ENCODE measurements at places on chromosomes 1 and 21. TPM values are rescaled to one million over a fixed set of nuclear protein-coding genes. Genes with fewer than 3 reads are reported as not detected.

NTNG1 gene
- total RNA-seq = 0.48 TPM

SLC66A1 gene
- 10.5 TPM for total RNA-seq

E2F2 gene
- 24.7 TPM for total RNA-seq

CCDC24 gene
- 0.99 TPM for total RNA-seq

NCAM2 gene
- not detected for total RNA-seq

RAD54L gene
- total RNA-seq = 33.1 TPM

MTARC1 gene
- total RNA-seq = not detected

KRTAP8-1 gene
- not detected for total RNA-seq

RIMS3 gene
- total RNA-seq = 8.8 TPM

C4BPA gene
- total RNA-seq = not detected

DNA sequence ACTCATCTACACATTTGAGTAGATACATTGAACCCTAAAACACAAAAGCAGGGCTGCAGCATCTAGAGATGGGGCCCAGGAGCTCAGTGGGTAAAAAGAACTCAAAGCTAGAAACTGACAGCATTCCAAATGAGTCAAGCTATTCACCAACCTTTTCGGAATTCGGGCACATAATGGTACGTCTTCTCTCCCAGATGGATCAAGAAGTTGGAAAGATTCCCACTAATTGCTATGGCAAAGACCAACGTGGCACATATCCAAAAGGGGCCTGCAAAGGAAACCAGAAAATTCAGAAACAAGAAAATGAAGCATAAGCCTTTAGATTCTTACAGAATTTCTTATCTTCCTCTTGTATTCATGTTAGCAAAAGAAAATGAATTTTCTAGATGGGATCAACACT, 18.4 kb downstream of the YIPF1 start:
- H3K36me3 ChIP-seq = peaks cover 3% of the 10 kb centered on the region
- no peaks in the 10 kb centered on the region for H3K27me3 ChIP-seq
- H3K27ac ChIP-seq = no peak overlapping the region
- H3K4me1 ChIP-seq = no peaks in the 10 kb centered on the region
- no peak for DNase-seq

GRCh38 chr1:17248781-17249180, at the start of gene PADI3:
TSS of gene PADI3 (plus strand) at chr1:17249098. CDS start at chr1:17249138, 40 bp downstream.
- peaks cover 5% of the 10 kb centered on the region for H3K4me1 ChIP-seq
- H3K27ac ChIP-seq = no peak within 1 kb of the TSS
- H3K27me3 ChIP-seq = peaks cover 12% of the 10 kb centered on the region

DNA sequence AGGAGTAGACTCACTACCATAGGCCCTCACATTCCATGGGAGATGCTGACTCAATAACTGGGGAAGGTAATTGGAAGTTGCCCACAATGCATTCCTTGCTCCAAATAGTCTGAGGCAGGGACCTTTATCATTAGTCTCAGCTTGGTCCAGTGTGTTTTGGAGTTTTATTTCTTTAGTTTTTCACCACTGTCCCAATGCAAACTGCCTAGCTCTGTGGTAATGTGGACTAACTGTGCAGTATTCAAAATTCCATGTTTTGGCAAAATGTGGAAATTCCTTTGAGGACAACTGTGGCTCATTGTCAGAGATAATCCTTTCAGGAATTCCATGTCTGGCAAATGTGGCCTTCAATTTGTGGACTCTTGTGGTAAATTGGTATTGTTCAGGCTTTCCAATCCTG, 78.1 kb upstream of the PAPPA2 start:
- H3K27me3 ChIP-seq = no peaks in the 10 kb centered on the region
- H3K36me3 ChIP-seq = no peaks in the 10 kb centered on the region
- H3K4me3 ChIP-seq = no peak overlapping the region
- no peak for DNase-seq
- H3K4me1 ChIP-seq = no peaks in the 10 kb centered on the region
- no peak overlapping the region for H3K27ac ChIP-seq

- peaks cover 77% of the 10 kb centered on the region for H3K4me1 ChIP-seq
- DNase-seq = no peak
- peak overlapping the region; percentile 11 for H3K27ac ChIP-seq
- H3K4me3 ChIP-seq = peak overlapping the region; percentile 74
These were observed 2.3 kb downstream of the KCNC4 start for GRCh38 chr1:110212169-110213142.

DNA sequence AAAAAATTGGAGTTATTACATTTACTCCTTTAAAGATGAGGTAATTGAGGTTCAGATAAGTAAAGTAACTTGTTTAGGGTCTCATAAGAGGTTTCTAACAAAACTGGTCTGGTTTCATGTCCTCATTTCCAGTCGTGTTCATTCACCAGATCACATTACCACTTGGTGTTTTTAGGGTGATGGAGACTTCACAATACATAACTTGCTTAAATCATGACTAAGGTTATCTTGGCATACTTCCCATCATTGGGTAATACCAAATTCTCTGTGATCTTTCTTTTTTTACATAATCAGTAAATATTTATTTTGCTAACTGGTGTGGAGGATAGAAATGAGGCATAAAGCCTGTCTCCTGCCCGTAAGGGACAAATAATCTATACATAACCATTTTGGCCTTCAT, 31.6 kb upstream of the RPTN start:
- no peak overlapping the region for H3K4me3 ChIP-seq
- no peaks in the 10 kb centered on the region for H3K36me3 ChIP-seq
- DNase-seq = no peak
- peaks cover 13% of the 10 kb centered on the region for H3K4me1 ChIP-seq

DNA sequence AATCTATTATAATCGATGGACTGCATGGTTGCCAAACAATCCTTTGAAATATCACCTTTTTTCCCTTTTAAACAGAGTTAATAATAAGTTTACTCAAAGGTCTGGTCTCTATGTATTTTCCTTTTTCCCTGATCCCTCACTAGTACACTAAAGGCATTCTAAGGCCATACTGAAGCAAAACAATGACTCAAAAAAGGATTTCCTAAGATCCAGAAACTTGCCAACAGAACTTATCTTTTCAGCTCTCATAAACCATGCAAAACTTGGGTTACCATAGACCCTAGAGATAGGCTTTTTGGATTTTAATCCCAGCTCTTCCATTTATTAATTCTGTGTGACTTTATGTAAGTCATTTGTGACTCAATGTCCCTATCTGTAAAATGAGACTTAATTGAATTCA, 77.1 kb downstream of the IFI44 start:
- peaks cover 9% of the 10 kb centered on the region for H3K27me3 ChIP-seq
- H3K4me1 ChIP-seq = no peaks in the 10 kb centered on the region
- no peak overlapping the region for H3K27ac ChIP-seq
- no peak overlapping the region for H3K4me3 ChIP-seq
- DNase-seq = no peak
- H3K36me3 ChIP-seq = no peaks in the 10 kb centered on the region

- H3K4me3 ChIP-seq = no peak overlapping the region
- H3K36me3 ChIP-seq = no peaks in the 10 kb centered on the region
- H3K27ac ChIP-seq = no peak overlapping the region
- H3K27me3 ChIP-seq = peaks cover 16% of the 10 kb centered on the region
- no peak for DNase-seq
- H3K4me1 ChIP-seq = no peaks in the 10 kb centered on the region
These were observed 15.3 kb upstream of the SHCBP1L start for GRCh38 chr1:182968151-182968741.

GRCh38 chr1:63413394-63413793, 46.0 kb downstream of the ALG6 start:
- peaks cover 7% of the 10 kb centered on the region for H3K36me3 ChIP-seq
- H3K4me1 ChIP-seq = no peaks in the 10 kb centered on the region
- H3K27ac ChIP-seq = no peak overlapping the region
- no peaks in the 10 kb centered on the region for H3K27me3 ChIP-seq
- no peak overlapping the region for H3K4me3 ChIP-seq

DNA sequence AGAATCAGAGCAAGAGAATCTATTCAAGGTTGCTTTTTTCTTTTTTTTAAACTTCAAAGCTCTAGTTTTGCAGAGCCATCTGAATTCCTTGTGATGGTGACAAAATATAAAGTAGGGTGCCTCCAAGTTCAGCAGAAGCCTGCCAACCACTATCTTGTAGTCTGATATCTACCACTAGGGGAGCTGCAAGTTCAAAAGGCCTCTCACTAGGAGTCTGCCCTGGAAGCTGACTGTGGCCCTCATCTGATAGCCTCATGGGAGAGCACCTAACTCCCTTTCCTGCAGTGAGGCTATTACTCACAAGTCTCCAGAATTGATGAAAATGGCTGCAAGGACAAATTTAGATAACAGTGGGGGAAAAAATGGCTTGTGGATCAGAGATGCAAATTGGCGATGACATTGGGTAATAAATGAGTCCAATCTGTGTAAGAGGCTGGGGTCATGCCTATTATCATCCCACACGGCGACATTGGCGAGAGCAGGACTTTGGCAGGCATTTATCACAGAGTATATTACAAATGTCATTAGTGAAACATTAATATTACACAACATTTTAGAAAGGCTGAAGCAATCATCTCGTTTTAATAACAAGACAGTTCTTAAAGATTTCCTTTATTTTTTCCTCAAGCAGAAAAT, 10.7 kb upstream of the ZP4 start:
- no peaks in the 10 kb centered on the region for H3K36me3 ChIP-seq
- no peaks in the 10 kb centered on the region for H3K27me3 ChIP-seq
- no peaks in the 10 kb centered on the region for H3K4me1 ChIP-seq
- no peak for DNase-seq
- peak overlapping the region; percentile 31 for H3K27ac ChIP-seq
- H3K4me3 ChIP-seq = no peak overlapping the region

GRCh38 chr1:19643602-19644394, at the start of gene NBL1:
TSS of gene NBL1 (plus strand) at chr1:19644311. CDS start at chr1:19655031, 10,720 bp downstream.
- H3K36me3 ChIP-seq = peaks cover 3% of the 10 kb centered on the region
- H3K4me3 ChIP-seq = peak within 1 kb of the TSS; percentile 91
- DNase-seq = peak; percentile 80
- peak within 1 kb of the TSS; percentile 82 for H3K27ac ChIP-seq
- peaks cover 31% of the 10 kb centered on the region for H3K4me1 ChIP-seq

DNA sequence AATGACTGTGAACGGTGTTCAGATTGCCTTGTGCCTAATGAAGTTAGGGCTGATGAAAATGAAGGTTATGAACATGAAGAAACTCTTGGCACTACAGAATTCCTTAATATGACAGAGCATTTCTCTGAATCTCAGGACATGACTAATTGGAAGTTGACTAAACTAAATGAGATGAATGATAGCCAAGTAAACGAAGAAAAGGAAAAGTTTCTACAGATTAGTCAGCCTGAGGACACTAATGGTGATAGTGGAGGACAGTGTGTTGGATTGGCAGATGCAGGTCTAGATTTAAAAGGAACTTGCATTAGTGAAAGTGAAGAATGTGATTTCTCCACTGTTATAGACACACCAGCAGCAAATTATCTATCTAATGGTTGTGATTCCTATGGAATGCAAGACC, 96.6 kb downstream of the ZFYVE9 start:
- no peaks in the 10 kb centered on the region for H3K4me1 ChIP-seq
- no peak overlapping the region for H3K4me3 ChIP-seq

GRCh38 chr1:38465460-38465859, 394.1 kb downstream of the RRAGC start:
- H3K4me3 ChIP-seq = no peak overlapping the region
- no peaks in the 10 kb centered on the region for H3K4me1 ChIP-seq
- no peak for DNase-seq
- peaks cover 6% of the 10 kb centered on the region for H3K27me3 ChIP-seq

- no peaks in the 10 kb centered on the region for H3K36me3 ChIP-seq
- H3K4me3 ChIP-seq = no peak overlapping the region
- no peak overlapping the region for H3K27ac ChIP-seq
- DNase-seq = no peak
These were observed 52.1 kb upstream of the KCNE2 start for GRCh38 chr21:34311561-34312330.

- H3K4me3 ChIP-seq = no peak overlapping the region
- no peak overlapping the region for H3K27ac ChIP-seq
- H3K4me1 ChIP-seq = no peaks in the 10 kb centered on the region
- no peaks in the 10 kb centered on the region for H3K36me3 ChIP-seq
- H3K27me3 ChIP-seq = no peaks in the 10 kb centered on the region
These were observed 23.3 kb upstream of the PADI6 start for GRCh38 chr1:17348593-17349234.

- H3K4me3 ChIP-seq = peak overlapping the region; percentile 72
- DNase-seq = peak; percentile 70
- peaks cover 7% of the 10 kb centered on the region for H3K36me3 ChIP-seq
- peaks cover 54% of the 10 kb centered on the region for H3K4me1 ChIP-seq
- H3K27ac ChIP-seq = peak overlapping the region; percentile 96
- H3K27me3 ChIP-seq = no peaks in the 10 kb centered on the region
These were observed 3.5 kb upstream of the RAP1A start for GRCh38 chr1:111615870-111616715.

GRCh38 chr1:94708811-94709210, 111.3 kb upstream of the SLC44A3 start:
- H3K4me3 ChIP-seq = no peak overlapping the region
- H3K27ac ChIP-seq = no peak overlapping the region
- no peaks in the 10 kb centered on the region for H3K27me3 ChIP-seq
- no peaks in the 10 kb centered on the region for H3K4me1 ChIP-seq

- no peak overlapping the region for H3K4me3 ChIP-seq
- no peak for DNase-seq
- peaks cover 8% of the 10 kb centered on the region for H3K27me3 ChIP-seq
- H3K4me1 ChIP-seq = no peaks in the 10 kb centered on the region
These were observed 99.8 kb upstream of the PRMT6 start for GRCh38 chr1:106956721-106957120.

GRCh38 chr1:212712451-212713303, 13.0 kb upstream of the BATF3 start:
- peaks cover 2% of the 10 kb centered on the region for H3K36me3 ChIP-seq
- H3K4me1 ChIP-seq = peaks cover 61% of the 10 kb centered on the region
- DNase-seq = peak; percentile 46
- H3K27me3 ChIP-seq = peaks cover 16% of the 10 kb centered on the region

GRCh38 chr21:46489800-46490199, 31.1 kb downstream of the DIP2A start:
- H3K27ac ChIP-seq = no peak overlapping the region
- H3K4me1 ChIP-seq = no peaks in the 10 kb centered on the region
- H3K4me3 ChIP-seq = no peak overlapping the region
- DNase-seq = no peak
- H3K27me3 ChIP-seq = no peaks in the 10 kb centered on the region

- H3K4me1 ChIP-seq = peaks cover 36% of the 10 kb centered on the region
- H3K36me3 ChIP-seq = peaks cover 48% of the 10 kb centered on the region
- no peaks in the 10 kb centered on the region for H3K27me3 ChIP-seq
- H3K27ac ChIP-seq = peak overlapping the region; percentile 74
- no peak for DNase-seq
These were observed 104.7 kb downstream of the JAK1 start for GRCh38 chr1:64861611-64862010.

GRCh38 chr1:111204983-111205713, 4.7 kb upstream of the DENND2D start:
- H3K4me3 ChIP-seq = peak overlapping the region; percentile 98
- no peak for DNase-seq
- H3K4me1 ChIP-seq = peaks cover 83% of the 10 kb centered on the region
- H3K27me3 ChIP-seq = no peaks in the 10 kb centered on the region

GRCh38 chr1:62280150-62280549, 39.1 kb downstream of the KANK4 start:
- no peaks in the 10 kb centered on the region for H3K36me3 ChIP-seq
- no peaks in the 10 kb centered on the region for H3K4me1 ChIP-seq
- no peak overlapping the region for H3K27ac ChIP-seq
- DNase-seq = no peak

GRCh38 chr21:44539991-44540666, at the start of gene KRTAP10-1:
TSS of gene KRTAP10-1 (minus strand) at chr21:44540195. CDS start at chr21:44540150, 45 bp downstream.
- H3K4me1 ChIP-seq = no peaks in the 10 kb centered on the region
- no peaks in the 10 kb centered on the region for H3K36me3 ChIP-seq
- no peak within 1 kb of the TSS for H3K27ac ChIP-seq
- H3K27me3 ChIP-seq = no peaks in the 10 kb centered on the region

GRCh38 chr1:66542811-66543767, 9.1 kb downstream of the SGIP1 start:
- no peak overlapping the region for H3K27ac ChIP-seq
- no peaks in the 10 kb centered on the region for H3K36me3 ChIP-seq
- peaks cover 19% of the 10 kb centered on the region for H3K27me3 ChIP-seq
- no peak for DNase-seq
- no peak overlapping the region for H3K4me3 ChIP-seq
